ENCODE measurements at places on chromosomes 16 and 17.

- no peak for DNase-seq
Measured at GRCh38 chr17:550041-550398, 164.6 kb downstream of the VPS53 start.

DNA sequence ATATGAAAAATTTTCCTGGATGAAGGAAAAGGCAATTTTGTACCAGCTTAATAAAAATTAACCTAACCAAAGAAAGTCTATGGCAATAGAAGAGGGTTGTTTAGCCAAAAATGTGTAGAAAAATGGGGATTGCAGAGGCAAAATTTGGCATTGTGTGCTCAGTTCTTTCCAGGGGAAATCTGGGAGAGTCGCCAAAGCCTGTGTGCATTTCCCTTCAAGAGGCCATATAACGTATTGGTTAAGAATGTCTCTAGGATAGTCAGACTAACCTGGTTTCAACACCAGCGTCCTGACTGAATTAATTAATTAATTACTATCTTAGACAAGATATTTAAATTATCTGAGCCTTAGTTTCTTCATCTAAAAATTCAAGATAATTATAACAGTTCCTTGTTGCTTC, 44.8 kb upstream of the HLF start:
- no peak for DNase-seq

GRCh38 chr16:66402166-66402565, 24.9 kb upstream of the BEAN1 start:
- no peak for DNase-seq

DNA sequence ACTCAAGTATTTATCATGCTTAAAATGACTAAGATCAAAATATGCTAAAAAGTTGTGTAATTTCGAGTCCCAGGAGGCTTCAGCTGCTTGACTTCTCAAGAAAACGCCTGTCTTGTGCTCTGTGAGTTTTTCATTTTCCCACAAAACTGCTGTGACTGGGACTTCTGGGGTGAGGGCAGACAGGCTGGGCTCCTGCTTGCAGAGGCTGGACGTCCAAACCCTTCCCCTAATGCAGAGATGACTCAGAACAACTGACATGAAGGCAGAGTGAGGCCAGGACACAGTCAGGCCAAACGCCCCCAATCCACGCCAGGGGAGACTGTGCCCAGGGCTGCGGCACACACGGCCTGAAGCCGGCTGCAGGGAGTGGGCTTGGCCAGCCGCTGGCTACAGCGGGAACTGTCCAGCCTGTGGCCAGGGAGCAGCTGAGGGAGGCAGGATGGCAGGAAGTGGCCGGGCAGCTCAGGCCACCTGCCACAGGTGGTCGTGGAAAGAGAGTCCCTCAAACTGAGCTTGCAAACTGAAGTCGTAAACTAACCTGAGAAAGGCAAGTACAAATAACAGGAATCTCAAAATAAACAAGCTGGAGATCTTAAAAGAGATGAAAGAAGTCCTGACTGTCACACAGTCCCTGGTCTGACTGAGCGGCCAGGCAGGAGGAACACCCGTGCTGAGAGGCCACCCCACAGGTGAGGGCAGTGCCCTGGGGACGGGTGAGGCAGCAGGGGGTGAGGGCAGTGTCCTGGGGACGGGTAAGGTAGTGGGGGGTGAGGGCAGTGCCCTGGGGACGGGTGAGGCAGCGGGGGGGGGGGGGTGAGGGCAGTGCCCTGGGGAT, 21.3 kb upstream of the HEXD start:
- peak; percentile 48 for DNase-seq

DNA sequence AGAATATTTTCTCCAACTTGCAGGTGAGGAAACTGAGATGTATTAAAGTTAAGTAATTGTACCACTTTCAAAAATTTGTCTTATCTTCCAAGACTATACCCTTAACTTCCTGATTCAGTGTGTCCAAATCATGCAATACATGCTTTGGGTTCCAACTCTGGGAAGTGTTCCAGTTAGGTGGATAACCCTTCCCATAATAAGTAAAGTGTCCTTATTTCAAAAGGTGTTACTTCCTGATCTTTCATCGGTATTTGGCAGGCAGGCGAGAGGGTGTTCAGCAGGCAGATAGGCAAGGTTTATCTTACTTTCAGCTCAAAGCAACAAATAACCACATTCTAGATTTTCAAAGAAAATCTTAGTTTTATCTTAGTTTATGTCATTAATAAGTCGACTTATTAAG, 46.3 kb upstream of the ARHGAP44 start:
- DNase-seq: no peak

DNA sequence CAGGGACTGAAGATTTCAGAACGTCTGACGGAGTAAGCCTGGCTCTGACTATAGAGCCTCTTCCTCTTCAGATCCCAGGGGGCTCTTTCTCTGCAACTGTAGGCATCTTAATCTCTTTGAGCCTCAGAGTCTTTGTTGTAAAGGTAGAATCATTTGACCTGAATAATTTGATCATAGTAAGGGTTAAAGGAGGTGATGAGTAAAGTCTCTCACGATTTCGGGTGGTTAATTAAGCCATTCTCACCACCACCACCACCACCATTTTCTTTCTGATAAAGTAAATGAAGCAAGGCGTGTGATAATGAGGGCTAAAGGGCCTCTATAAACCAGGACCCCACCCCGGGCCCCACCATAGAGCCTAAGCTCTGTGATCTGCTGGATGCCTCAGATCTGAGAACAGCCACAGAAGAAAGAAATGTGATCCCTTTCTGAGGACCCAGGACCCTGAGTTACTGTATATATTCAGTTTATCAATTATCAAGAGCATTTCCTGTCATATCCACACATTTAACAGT, 33.0 kb upstream of the ADAMTS18 start:
- DNase-seq: no peak

DNA sequence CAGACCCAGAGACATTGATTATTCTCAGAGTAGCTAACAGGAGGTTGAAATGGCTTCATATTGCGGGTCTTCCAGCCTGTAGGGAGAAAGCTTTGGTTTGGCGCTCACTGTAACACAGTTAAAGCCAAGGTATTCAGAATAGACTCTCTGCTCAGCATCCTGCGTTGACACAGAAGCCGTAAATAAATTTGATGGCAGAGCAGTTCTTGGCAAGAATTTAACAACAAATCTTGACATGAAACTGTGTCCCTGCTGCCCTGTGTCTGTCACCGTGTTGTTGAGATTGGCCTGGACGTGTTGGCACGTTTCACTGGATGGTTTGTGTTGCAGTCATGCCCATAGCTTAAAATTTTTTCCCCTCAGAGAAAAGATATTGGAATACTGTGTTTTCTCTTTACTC, 359.6 kb downstream of the SNX29 start:
- DNase-seq: no peak

DNA sequence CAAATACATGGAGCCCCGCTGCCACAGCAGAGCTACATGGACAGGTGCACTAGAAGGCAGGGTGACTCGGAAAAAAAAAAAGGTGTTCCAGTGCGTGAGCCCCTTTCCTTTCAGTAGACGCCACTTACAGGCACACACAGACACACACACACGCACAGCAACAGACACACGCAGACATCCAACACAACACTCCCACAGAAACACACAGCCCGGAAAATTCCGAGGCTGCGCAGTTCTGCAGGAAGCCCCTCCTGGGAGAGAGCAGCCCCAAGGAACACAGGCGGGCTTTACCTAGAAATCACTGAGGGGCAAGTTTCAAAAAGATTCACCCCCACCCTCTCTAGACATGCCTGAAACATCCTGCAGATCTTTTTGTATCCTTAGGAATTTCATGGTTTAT, 136.0 kb upstream of the WSB1 start:
- DNase-seq: no peak

DNA sequence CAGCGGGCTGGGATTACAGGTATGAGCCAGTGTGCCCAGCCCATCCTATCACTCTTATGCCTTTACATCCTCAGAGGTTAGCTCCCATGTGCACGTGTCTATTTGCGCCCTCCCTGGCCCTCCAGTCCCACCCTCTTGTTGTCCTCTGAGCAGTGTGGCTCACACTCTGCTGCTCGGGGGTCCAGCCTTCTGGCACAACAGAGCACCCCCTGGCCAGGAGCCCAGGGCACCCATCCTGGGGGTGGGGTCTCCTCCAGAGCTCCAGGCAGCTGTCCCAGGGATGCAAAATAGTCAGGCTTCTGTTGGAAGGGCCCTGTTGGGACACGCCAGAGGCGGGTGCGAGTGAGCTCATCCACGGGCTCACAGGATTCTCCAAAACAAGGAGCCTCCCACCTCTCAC, 11.7 kb upstream of the FAM83G start:
- no peak for DNase-seq

- DNase-seq: no peak
Measured at GRCh38 chr16:53147500-53148065, 92.8 kb downstream of the CHD9 start.

GRCh38 chr16:11310997-11311561, 29.9 kb upstream of the PRM1 start:
- peak; percentile 60 for DNase-seq

- no peak for DNase-seq
Measured at GRCh38 chr16:14562691-14563491, 67.2 kb downstream of the PARN start.

- no peak for DNase-seq
Measured at GRCh38 chr16:768428-768827, 7.9 kb downstream of the MSLN start.

- peak; percentile 82 for DNase-seq
Measured at GRCh38 chr16:28984619-28985135, at the start of gene LAT. LAT (plus strand) TSS chr16:28985052; CDS start chr16:28985418, 366 bp downstream.

DNA sequence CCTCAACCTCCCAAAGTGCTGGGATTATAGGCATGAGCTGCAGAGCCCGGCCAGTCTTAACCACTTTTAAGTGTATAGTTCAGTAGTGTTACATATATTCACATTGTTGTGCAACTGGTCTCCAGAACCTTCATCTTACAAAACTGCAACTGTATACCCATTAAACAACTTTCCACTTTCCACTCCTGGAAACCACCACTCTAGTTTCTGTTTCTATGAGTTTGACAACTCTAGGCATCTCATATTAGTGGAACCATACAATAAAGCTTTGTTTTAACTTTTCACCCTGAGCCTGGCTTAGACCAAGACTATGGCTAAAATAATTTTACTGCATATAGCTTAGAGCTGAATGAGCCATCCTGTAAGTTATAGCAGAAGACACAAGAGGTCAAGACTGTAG, 108.0 kb upstream of the GOT2 start:
- DNase-seq: no peak

DNA sequence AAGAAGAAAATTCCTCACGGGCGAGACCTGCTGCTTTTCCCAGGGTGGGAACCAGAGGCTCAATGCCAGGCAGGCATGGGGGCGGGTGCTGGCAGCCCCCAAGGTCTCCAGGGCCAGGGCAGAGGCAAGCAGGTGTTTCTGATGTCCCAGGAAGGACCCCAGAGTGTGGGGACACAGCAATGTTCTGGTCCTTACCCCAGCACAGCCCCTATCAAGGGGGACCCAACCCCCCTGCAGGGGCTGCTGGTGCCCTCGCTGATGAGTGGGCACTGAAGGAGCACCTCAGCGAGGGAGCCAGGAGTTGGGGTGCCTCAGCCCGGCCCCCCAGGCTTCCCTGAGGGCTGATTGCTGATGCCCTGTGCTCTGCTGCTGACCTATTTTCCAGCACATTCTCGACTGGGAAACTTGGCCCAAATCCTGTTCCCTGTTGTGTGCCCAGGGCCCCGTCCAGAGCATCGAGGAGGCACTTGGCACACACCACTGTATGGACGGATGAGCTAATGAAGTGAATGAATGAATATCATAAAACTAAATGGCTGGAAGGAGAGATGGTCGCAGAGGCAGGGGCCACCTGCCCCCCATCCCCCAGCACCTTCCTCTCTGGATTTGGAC, 2.8 kb downstream of the DBNDD1 start:
- DNase-seq: no peak

- no peak for DNase-seq
Measured at GRCh38 chr17:73156887-73157520, 7.8 kb upstream of the SSTR2 start.

DNA sequence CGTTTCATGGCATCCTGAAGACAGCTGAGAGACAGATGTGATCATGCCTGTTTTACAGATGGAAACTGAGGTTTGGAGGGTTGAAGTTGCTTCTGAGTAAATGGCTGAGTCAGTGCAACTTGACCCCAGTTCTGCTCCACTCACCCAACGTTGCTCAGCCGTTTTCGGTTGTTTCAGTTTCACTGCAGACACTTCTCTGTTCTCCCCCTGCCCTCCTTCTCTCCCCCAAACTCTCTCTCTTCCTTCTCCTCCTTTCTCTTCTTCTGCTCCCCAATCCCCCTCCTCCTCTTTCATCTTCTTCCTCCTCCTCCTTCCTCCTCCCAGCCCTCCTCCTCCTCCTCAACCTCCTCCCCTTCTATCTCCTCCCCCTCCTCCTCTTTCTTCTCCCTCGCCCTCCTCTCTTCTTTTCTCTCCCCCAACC, 9.4 kb upstream of the CEP20 start:
- DNase-seq: no peak

DNA sequence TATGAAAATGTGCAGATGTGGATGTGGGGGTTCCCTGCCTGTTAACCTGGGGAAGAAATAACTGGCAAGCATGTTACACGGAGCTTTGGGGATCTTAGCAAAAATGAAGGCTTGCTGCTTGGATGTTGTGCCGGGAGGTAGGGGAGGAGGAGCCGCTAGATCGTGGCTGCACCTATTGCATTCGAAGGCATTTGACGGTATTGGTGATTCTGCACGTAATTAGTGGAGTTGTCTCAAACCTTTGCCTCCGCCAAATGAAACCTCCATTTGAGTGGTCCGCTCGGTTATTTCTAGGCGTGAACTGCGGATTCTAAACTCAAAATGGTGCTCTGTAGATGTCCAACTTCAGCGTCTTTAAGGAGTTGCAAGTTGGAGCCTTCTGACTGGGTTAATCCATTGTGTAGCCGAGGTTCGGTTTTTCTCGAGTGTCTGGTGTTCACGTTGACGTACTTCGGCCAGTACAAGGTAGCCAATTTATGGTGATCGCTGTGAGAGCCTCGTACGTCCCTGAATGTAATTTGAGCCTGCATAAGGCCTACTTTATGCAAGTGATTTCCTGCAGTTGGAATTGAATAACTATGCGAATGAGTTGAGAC, 1.5 kb downstream of the TNRC6C start:
- DNase-seq: peak; percentile 73

DNA sequence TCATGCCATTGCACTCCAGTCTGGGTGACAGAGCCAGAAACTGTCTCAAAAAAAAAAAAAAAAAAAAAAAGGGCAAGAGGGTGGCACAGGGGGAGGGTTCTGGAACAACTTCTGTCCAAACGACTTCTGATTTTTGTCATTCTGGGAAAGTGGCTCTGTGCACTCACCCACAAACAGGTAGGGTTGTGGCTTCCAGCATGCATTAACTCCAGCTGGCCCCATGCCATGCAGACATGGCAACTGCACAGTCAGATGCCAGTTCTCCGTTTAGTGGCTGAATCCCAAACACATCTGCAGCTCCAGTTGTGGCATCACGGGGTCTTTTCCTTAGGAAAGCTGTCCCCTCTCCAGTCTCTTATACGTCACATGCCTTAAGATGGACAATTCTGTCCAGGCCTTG, 30.3 kb downstream of the B4GALNT2 start:
- no peak for DNase-seq

GRCh38 chr17:7839876-7840261, 5.9 kb downstream of the KDM6B start:
- DNase-seq: peak; percentile 27

DNA sequence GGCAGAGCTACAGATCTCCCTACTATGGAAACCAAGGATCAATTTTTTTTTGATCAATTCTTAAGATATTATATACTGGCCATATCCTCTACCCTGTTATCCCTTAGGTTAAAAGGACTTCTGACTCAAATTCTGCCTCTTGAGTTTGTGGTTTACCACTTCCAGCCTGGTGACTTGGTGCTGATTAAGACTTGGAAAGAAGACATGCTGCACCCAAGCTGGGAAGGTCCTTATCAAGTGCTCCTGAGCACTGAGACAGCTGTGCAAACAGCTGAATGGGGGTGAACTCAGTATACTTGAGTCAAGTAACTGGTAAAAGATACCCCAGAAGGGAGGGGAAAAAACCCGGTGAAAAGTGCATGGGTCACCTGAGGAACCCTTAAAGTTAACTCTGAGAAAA, 20.5 kb upstream of the SPACA3 start:
- DNase-seq: no peak
